ENCODE measurements at places on chromosomes 12 and 14. TPM values are rescaled to one million over a fixed set of nuclear protein-coding genes. Genes with fewer than 3 reads are reported as not detected.

DNA sequence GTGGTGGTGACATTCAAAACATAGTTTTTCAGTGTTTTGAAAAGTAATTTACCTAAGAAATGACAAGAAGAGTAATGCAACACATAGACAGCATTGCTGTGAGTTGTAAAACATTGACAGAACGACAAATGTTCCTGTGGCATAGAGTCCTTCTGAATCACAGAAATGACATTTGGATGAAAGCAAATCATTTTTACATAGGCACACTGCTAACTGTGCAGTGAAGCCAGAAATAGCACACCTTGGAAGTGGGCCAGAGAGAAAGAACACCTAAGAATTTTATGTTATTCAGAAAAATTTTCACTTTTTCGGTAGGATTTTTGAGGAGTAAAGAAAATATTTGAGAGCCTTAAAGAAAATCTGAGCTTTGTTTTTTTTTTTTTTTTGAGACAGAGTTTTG lies 100.6 kb downstream of the ANO4 start:
- H3K36me3 ChIP-seq = no peaks in the 10 kb centered on the region
- H3K27me3 ChIP-seq = no peaks in the 10 kb centered on the region
- DNase-seq = no peak
- no peaks in the 10 kb centered on the region for H3K4me1 ChIP-seq

DNA sequence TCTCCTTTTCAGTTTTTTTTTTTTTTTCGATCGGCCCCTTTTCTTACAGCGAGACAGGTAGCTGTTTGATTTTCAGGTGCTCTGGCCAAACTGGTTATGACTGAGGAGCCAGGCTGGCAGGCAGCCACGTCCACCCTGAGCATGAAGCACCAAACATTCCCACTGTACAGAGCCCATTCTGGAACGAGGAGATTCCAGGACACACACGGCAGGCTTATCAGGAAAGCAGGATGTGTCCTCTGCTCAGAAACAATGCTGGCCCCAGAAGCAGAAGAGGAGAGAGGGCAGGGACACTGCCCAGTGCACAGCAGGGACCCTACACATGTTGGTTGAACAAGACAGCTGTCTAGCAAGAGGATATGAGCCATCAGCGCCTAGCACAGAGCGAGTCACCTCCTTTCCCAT lies 3.7 kb upstream of the KRT2 start:
- H3K27ac ChIP-seq = no peak overlapping the region
- no peaks in the 10 kb centered on the region for H3K27me3 ChIP-seq
- H3K4me1 ChIP-seq = no peaks in the 10 kb centered on the region
- DNase-seq = no peak
- no peaks in the 10 kb centered on the region for H3K36me3 ChIP-seq
- H3K4me3 ChIP-seq = no peak overlapping the region

- H3K27me3 ChIP-seq = no peaks in the 10 kb centered on the region
- no peak overlapping the region for H3K4me3 ChIP-seq
- H3K4me1 ChIP-seq = no peaks in the 10 kb centered on the region
- no peak overlapping the region for H3K27ac ChIP-seq
- DNase-seq = no peak
These were observed 577.9 kb upstream of the TBX3 start for GRCh38 chr12:115261691-115262398.

- H3K4me3 ChIP-seq = no peak overlapping the region
- DNase-seq = peak; percentile 20
- no peak overlapping the region for H3K27ac ChIP-seq
- no peaks in the 10 kb centered on the region for H3K4me1 ChIP-seq
These were observed 64.1 kb downstream of the ZNF641 start for GRCh38 chr12:48286665-48287064.

DNA sequence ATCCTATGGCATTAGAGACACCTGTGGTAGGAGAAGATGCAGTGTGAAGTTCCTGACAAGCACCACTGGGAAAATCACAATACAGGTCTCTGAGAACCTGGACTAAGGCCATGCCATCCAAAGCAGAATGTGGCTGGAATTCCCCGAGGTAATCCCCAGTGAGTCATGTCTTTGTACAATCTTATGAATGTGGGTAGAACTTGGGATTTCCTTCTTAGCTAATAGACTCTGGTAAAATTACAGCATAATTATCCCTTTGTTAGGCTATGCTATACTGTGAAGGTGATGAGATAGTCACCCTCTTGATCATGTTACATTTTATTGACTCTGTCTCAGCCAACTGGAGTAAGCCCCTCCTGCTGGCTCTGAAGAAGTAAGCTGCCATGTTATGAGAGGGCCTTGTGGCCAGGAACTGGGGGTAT lies 224.3 kb upstream of the DCN start:
- H3K36me3 ChIP-seq = no peaks in the 10 kb centered on the region
- no peaks in the 10 kb centered on the region for H3K27me3 ChIP-seq

DNA sequence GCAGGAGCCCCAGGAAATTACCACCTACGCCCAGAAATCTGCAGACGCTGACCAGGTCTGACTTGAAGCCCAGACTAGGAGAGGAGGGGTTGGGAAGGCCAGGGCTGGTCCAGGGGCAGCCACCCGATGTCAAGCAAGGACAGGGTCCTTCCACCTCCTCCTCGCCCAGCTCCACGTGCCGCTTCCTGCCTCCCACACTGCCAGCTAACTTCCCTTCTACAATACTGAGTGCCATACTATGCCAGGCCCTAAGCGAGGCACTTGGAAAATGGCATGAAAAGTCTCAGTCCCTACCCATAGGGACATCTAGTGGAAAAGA lies 71.7 kb downstream of the SETD3 start:
- no peak overlapping the region for H3K4me3 ChIP-seq
- no peak overlapping the region for H3K27ac ChIP-seq
- no peak for DNase-seq
- no peaks in the 10 kb centered on the region for H3K27me3 ChIP-seq
- H3K4me1 ChIP-seq = no peaks in the 10 kb centered on the region
- H3K36me3 ChIP-seq = peaks cover 83% of the 10 kb centered on the region

DNA sequence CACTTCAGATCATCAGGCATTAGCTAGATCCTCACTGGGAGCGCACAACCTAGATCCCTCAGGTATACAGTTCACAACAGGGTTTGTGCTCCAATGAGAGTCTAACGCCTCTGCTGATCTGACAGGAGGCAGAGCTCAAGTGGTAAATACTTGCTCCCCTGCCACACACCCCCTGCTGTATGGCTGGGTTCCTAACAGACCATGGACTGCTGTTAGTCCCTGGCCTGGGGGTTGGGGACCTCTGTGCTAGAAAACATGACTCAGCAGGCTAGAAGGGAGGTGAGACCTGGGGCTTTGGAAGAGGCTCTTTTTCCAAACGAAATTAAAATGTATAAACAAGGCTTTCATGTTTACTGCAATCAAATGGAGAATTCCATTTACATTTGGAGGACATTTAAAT lies 691.1 kb downstream of the FLRT2 start:
- no peaks in the 10 kb centered on the region for H3K36me3 ChIP-seq
- no peaks in the 10 kb centered on the region for H3K4me1 ChIP-seq
- no peak overlapping the region for H3K27ac ChIP-seq
- no peak overlapping the region for H3K4me3 ChIP-seq

DNA sequence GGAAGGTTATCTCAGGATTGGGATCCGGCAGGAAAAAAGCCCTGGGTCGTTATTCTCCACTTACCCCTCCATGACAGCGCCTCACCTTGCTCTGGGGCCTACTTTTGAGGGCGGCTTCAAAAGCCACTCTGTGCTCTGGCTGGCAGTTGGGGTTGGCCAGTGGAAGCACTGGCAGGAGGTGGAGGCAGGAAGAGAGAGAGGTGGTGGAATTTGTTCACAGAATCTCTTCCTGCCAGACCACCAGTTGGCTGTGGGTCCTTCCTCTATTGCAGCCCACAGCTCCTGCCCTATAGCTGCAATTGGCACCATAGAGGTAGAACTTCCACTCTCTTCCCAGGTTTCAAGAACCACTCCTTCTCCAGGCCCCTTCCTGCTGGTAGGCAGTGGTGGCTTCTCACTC lies 32.7 kb upstream of the SDR39U1 start:
- H3K27me3 ChIP-seq = no peaks in the 10 kb centered on the region
- H3K4me3 ChIP-seq = no peak overlapping the region
- H3K27ac ChIP-seq = no peak overlapping the region

The FAM181A gene
- total RNA-seq = not detected

The PEBP1 gene
- 537 TPM for total RNA-seq

The UNG gene
- 23.1 TPM for total RNA-seq
